ENCODE measurements at places on chromosomes 5 and 9.

DNA sequence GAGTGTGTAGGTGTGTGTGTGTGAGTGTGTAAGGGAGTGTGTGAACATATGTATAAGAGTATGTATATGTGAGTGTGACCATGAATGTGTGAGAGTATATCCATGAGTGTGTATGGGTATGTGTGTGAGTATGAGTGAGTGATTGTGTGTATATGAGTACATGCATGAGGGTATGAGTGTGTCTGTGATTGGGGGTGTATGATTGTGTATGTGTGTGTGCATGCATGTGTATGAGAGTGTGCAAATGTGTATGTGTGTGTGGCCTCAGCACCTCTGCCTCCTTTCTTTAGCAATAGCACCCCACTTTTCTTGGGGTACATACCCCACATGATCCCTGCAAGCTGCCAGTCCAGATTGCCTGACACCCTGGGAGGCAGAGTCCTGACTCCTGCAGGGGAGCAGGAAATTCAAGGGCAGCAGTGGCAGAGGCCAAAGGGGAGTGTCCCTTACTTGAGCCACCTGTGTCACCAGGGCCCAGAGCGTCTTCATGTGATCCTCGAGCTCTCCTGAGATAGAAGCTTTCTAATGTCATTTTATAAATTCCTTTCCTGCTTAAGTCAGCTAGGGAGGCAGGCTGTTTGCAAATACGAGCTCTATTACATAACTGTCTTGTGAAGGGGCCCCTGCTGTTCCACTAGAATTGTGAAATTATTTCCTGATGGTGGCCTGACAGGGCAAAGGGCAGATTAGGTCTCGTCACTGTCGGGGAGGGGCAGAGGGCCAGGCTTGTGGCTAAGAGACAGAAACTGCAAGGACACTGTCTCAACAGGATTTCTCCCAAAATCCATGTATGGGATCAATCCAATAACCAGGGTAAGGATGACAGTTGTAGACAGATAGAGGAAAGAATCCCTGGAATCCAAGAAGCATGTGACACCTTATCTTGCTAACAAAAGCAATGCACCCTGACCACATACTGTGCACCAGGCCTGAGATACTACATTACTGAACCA lies 389.1 kb downstream of the GADD45G start:
- no peak for DNase-seq

DNA sequence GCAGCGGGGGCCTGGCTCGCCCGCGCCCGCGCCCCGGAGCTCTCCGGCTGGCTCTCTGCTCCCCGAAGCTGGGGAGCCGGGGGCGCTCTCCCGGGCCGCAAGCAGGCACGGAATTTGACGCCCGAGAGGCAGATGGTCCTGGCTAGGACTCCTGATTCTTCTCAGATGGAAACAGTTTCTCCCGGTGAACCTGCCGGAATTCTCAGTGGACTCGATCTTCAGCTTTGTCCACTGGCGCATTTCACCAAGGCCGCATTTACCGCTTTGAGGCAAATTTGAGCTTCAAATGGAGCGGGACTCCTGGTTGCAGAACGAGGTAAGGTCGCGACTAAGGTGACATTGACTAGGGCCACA lies 305.7 kb upstream of the KCNN2 start:
- no peak for DNase-seq

DNA sequence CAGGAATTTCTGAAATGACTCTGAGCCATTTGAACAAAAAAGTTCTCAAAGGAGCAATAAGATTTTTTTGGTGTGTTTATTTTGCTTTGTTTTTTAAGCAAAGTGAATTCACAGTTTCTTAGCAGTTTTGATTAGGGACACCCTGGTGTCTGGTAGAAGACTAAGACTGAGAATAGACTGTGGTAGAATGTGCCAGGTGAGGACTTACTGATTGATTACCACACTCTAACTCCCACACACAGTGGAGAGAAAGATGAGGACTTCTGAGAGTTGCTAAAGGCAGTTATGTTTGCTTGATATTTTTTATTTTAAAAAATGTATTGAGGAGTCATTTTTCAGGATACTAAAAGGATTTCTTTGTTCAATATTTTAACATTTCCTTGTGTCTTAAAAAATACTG lies 175.1 kb downstream of the CD180 start:
- peak; percentile 54 for DNase-seq

GRCh38 chr9:636931-637591 lies 204.4 kb upstream of the DMRT1 start:
- no peak for DNase-seq

GRCh38 chr9:100167176-100167575 lies 68.1 kb downstream of the INVS start:
- peak; percentile 48 for DNase-seq

- DNase-seq = peak; percentile 98
Observed at GRCh38 chr5:124741711-124742496, 4.5 kb downstream of the ZNF608 start.

DNA sequence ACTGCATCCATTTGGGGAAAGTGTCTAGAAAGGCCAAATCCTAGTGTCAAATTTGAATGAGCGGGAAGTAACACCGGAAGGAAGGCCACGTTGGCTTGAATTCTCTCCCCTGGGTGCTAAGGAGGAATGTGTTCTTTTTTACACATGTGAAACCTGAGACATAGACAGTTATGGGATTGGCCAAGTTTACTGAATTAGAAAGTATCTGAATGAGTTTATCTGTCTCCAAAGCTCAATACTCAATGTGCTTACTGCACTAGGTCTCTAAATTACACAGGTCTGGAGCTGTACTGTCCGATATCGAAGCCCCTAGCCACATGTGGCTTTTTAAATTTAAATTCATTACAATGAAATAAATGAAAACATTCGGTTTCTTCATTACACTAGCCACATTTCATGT lies 6.0 kb downstream of the DMRT1 start:
- DNase-seq = no peak

- no peak for DNase-seq
Observed at GRCh38 chr5:37720550-37720952, 119.3 kb downstream of the GDNF start.

DNA sequence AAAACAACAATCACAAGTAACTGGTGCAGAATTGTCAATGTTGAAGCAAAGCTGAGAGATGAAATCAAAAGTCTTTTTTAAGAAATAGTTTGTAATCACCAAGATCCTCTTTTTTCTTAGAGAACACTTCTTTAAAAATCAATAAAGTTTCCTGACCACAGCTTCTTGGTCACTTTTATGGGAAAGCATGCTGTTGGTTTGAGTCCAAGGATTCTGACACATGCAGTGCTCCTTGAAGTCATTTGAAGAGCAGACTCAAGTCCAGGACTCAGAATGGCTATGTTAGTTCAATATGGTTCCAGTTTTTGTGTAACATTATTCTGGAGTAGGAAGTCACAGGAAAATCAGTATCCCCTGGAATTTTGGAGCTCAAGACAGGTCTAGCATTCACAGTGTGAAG lies 480.6 kb downstream of the NR2F1-AS1 start:
- DNase-seq = no peak

DNA sequence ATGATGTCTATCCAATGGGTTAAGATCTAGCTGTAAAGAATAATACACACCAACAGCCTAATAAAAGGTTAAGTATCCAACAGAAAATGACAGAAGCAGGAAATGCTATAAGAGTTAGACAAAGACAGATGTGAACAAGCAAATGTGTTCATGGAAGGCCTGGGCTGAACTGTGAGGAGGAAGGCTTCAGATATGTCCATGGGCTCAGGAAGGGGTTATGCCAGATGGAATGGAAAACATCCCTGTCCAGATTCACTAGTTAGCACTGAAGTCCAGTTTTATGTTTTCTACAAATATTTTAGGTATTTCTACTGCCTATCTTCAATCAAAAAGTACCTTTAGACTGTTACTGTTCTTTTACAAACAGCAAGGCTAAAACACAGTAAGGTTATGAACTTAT lies 27.1 kb downstream of the ERAP1 start:
- DNase-seq = peak; percentile 69

DNA sequence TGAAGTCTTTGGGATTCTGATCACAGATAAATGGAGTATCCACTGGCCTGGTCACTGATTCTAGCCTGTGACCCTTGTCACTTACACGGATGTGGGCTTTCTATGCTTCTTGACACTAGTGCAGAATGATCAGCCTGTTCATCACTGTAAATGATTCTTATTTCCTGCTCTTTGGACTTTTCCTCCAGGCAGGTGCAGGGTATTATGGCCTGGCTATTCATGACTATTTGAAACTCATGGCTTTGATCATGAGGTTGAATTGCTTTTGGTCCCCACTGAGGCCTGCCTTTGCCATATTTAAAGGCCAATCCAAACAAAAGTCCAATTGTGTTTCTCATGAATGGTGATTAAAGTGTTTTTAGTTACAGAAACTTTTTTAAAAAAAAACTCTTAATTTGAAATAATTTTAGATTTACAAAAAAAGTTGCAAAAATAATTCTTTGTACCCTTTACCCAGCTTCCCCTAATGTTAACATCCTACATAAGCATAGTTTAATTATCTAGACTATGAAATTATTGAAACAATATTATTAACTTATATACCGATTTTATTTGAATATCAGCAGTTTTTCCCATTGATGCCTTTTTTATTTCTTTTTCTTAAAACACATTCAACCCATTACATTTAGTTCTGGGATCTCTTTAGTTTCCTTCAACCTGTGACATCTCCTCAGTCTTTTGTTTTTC lies 68.1 kb downstream of the GALNT10 start:
- DNase-seq = no peak

DNA sequence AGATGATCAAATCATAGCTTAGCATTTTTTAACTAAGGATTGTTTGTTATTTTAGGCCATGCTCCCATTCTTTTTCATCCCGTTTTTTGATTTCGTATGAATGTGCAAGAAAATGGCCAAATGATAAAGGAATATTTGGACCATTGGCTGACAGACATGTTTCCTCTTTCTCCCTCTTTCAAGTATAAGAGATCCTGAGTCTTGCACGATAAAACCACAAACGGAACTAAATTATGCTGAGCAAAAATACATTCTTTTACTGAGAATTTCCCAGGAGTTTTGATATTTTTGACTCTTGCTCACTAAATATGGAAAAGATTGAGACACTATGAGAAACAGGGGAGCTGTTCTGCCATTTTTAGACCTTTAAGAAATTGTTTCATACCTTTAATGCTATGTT lies 90.4 kb upstream of the KLF9 start:
- DNase-seq = no peak

DNA sequence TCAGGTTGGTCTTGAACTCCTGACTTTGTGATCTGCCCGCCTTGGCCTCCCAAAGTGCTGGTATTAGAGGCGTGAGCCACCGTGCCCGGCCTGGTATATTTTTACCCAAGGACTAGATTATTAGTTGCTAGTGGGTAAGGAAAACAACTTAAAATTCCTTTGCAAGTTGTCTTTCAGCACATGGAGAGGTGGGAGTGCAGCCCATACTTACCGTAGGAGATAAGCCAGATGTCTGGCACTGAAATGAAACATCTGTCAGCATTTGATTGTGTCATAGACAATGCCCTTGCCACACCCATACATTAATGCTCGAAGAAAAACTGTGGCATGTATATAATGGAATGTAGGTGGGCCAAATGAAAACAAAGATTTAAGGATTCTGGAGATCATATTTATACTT lies 36.6 kb upstream of the ANKH start:
- DNase-seq = peak; percentile 84

DNA sequence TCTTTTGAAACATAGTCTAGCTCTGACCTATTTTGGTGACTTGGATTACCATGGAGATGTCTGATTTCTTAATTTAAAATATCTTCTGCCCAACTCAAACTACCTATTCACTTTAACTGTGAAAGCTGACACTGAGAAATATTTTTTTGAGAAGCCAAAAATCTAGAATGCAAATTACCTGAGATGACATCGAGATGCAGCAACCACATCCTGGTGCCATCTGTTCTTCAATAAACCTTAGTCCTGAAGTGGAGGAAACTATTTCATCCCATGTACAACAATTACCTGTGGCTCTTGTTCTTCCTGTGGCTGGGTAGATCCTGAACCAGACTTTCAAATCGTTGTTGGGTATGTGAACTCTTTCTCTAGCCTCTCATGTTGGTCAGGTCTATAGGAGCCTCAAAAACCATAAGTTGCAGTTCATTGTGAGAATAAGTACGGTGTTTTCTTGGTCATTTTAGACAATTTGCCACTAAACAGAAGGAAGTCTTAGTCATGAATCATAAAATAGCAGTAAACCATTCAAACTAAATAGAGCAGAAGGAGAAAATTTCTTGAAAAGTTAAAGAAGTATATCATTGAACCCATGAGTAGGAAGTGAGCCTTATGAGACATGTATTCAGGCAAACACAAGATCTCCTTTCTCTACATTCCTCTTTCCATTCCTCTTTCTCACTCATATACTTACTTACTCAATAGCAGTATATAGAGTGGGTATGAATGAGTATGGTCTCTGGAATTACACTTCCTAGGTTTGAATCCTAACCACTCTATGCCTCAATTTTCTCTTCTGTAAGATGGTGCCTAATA lies 176.0 kb downstream of the HMHB1 start:
- DNase-seq = no peak

DNA sequence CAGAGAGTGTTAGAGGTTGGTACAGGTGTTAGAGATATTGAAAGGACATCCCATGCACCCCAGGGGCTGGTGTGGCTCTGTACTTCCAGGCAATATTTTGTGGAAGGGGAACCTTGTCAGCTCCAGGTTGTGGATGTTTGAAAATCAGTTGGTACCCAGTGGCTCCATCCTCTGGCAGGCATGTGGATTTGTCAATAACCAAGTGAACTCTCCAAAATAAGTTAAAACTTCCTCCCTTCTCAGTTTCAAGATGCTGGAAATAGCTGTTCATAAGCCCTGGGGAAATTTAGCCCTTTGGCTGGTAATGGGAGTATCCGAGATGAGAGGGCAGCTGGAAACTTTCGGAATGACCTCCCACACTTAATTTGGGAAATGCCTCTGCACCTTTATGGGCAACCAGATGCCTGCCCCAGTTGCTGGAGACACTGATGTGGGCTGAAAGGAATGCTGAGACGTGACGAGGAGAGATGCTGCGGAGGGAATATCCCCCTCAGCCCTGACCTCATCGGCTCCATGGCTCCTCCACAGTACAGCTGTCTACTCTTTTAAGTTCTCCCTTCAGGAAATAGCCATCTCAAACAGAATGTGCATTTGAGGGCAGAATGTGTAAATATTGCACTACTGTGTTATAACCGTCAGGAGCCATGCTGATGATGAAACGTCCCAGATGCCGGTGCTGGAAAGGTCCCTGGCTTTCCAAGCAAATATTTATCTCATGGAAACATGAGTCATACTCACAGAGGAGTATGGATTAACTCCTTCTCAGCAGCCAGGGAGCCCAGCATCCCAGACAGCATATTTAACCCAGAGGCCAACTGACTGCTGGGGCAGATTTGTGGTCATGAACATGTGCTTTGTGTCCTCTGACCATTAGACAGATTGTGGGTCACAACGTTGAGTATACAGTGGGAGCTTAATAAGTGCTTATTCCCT lies 29.5 kb downstream of the TGFBI start:
- peak; percentile 100 for DNase-seq

All from NCI-H226 (cell line).